Uterus (tissue), 4 donors: ENCODE measurements at places on chromosomes 7 and 10. TPM values are rescaled to one million over a fixed set of nuclear protein-coding genes. Genes with fewer than 3 reads are reported as not detected.

DNA sequence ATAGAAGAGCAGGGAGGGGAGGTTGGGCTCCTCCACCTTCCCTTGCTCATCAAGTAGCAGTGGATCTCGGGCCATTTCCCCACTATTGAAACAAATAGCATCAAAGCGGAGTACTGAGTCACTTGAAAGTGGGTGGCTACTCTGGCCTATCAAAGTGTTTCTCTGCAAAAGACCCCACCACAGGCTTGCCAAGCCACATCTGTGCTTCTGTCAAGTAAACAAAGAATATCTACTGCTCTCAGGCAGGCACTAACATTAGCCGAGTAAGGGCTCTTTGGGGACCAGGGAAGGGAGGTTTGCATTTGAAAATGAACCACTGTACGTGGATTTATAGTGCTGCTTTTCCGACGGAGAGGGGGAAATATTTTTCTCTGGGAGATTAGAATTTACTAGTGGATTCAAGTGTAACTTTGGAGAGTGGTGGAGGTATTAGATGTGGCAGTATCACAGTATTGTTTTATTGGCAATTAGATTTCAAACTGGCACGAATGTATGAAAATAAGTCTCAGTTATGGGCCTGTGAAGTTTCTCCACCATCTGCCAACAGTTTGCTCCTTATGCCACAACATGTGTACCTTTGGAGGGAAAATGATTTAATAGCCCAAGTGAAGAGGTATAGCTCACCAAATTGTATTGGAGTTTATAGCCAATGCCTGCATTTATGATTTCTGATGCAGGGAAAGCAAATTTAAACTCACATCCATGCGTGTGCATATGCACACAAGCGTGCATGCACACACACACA is 97.5 kb downstream of the RPS24 start:
- no peak overlapping the region for H3K4me3 ChIP-seq
- no peak overlapping the region for H3K27ac ChIP-seq
- no peaks in the 10 kb centered on the region for H3K36me3 ChIP-seq
- H3K27me3 ChIP-seq = no peaks in the 10 kb centered on the region

DNA sequence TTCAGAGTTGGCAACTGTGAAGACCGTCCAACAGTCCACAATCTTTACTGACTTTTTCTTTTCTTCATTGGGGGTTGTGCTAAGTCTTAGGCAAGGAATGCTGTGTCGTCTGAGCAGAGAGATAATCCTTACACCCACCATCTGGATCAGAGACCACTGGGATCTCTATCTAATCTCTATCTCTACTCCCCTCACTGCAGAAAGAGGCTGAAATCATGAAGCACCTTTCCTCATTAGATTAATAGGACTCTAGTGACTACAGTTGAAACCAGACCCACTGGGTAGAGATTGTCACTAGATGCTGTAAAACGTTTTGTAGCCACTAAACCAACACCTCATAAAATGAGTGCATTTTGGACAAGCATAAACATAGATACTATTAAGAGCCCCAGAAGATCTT is 387.4 kb upstream of the CELF2 start:
- no peaks in the 10 kb centered on the region for H3K27me3 ChIP-seq
- H3K27ac ChIP-seq = no peak overlapping the region
- no peak overlapping the region for H3K4me3 ChIP-seq
- H3K4me1 ChIP-seq = no peaks in the 10 kb centered on the region
- DNase-seq = no peak

DNA sequence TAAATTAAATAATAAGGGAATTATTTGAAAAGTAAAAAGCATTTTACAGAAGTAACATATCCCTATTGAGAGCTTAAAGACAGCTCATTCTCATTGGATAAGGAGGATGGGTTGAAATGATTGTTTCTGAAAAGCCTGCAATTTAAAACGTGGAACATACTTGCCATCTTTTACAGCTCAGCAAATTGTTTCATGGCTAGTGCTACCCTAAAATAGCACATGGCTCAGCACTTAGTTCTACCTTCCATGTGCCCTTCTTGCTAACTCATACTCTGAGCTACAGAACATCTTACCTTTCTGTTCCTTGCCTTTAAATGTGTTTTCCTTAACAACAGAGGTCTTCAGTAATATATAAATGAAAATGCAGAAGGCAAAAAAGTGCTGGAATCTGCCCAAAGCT is 8.6 kb downstream of the SEMA3C start:
- no peaks in the 10 kb centered on the region for H3K4me1 ChIP-seq
- no peaks in the 10 kb centered on the region for H3K36me3 ChIP-seq
- DNase-seq = no peak
- no peaks in the 10 kb centered on the region for H3K27me3 ChIP-seq
- no peak overlapping the region for H3K27ac ChIP-seq

DNA sequence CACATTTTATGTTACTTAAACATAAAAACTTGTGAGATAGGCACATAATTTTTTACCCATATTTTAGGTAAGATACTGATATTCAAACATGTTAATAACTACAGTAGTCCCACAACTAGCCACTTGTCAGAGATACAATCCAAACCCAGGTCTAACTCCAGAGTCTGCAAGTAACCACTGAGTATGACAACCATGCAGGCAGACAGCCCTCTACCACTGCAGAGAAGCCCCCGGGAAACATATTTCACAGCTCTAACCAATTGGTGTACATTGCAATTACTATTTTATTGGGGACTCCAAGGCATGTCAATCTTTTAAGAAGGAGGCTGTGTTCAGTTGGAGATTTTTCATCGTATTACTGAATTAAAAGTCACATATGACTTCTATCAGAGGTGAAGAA is 107.2 kb upstream of the FAM133B start:
- H3K36me3 ChIP-seq = no peaks in the 10 kb centered on the region
- H3K4me3 ChIP-seq = no peak overlapping the region
- H3K27ac ChIP-seq = no peak overlapping the region
- H3K27me3 ChIP-seq = no peaks in the 10 kb centered on the region
- no peak for DNase-seq

GRCh38 chr7:27248427-27248806 is 5.8 kb downstream of the EVX1 start:
- H3K4me1 ChIP-seq = no peaks in the 10 kb centered on the region
- H3K27ac ChIP-seq = no peak overlapping the region

DNA sequence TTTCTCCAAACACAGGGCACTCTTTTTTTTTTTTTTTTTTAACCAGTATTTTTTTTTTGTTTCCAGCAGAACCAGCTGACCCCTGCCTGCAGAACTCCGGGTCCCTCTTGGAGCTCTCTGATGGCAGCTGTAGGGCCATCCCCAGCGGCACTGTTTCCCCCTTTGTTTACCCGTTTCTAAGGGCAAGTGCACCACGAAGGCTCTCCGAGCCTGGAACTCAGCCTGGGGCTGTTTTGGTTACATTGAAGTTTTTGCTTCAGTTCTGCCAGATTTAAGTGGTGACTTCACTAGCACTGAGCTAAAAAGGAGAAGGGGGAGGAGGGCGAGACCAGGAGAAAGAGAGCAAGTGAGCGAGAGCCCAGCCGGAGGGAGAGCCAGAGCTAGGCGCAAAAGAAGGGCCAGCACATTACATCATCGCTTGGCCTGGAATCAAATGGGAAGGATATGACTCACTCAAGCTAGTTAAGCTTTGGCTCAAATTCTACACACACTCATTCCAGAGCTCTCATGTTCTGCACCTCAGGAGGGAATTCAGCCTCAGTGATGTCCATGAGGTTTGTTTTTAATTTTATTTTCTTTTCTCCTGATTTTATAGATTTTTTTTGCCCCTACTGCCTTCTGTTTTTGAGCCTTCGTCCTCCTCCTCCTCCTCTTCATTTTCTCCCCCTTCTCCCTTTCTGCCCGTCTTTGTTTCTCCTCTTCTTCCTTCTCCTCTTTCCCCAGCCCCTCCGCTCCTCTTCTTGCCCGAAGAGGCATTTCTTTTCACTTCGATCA is 272.3 kb downstream of the TRIL start:
- peak overlapping the region; percentile 38 for H3K4me3 ChIP-seq
- H3K27me3 ChIP-seq = no peaks in the 10 kb centered on the region
- H3K4me1 ChIP-seq = no peaks in the 10 kb centered on the region
- peak; percentile 99 for DNase-seq
- no peaks in the 10 kb centered on the region for H3K36me3 ChIP-seq
- peak overlapping the region; percentile 91 for H3K27ac ChIP-seq

DNA sequence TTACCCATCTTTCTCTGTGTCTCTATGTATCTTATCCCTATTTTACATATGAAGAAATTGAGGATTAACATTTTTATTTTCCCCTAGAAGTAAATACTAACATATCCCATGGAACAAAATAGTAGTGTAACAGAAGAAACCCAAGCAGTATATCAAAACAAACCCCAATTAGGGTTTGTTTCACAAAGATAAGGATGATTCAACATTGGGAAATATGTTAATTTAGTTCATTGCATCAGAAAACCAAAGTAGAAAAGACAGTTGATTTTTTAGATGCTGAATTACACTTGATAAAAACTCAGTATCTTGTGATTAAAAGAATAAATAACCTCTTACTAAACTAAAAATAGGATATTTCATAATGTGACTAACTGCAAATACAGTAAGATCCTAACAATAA is 87.8 kb downstream of the GLCCI1 start:
- DNase-seq = no peak
- no peak overlapping the region for H3K27ac ChIP-seq
- no peaks in the 10 kb centered on the region for H3K27me3 ChIP-seq
- H3K4me1 ChIP-seq = no peaks in the 10 kb centered on the region
- H3K4me3 ChIP-seq = no peak overlapping the region

GRCh38 chr7:158018098-158018762 is 569.4 kb downstream of the PTPRN2 start:
- DNase-seq = no peak
- H3K27me3 ChIP-seq = no peaks in the 10 kb centered on the region
- no peak overlapping the region for H3K27ac ChIP-seq
- H3K4me1 ChIP-seq = peaks cover 7% of the 10 kb centered on the region

The CALHM1 gene
- not detected for total RNA-seq

The CFAP70 gene
- total RNA-seq = 1.8 TPM

The OR6B1 gene
- total RNA-seq = not detected

The TMEM229A gene
- not detected for total RNA-seq

The SCD gene
- 29.8 TPM for total RNA-seq

The ABCB4 gene
- total RNA-seq = 0.29 TPM
